ENCODE measurements at places on chromosomes 11 and 22. TPM values are rescaled to one million over a fixed set of nuclear protein-coding genes. Genes with fewer than 3 reads are reported as not detected.

SERHL2 gene
- polyA plus RNA-seq = 6.6 TPM

OR4C11 gene
- polyA plus RNA-seq = not detected

FDX1 gene
- polyA plus RNA-seq = 2.0 TPM

DNA sequence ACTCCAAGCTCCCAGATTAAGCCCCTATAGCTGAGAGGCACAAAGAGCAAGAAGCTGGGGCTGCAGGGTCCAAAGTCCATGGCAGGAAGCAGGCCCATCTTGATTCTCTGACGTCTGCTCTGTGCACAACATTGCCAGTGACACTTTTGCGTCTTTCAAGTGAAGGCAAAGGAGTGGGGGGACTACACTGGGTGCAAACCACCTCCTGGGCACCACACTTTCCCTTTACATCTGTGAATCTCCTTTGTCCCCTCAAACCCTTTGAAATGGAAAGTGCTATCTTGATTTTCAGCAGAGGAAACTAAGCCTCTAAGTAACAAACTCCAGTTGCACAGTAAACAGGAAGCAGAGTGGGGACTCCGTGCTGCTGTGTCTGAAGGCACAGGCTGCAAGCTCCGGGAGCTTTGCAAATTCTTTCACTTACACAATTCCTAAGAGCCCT is 428.0 kb downstream of the LARGE1 start:
- DNase-seq = no peak

GRCh38 chr11:74470526-74470925 is 3.2 kb upstream of the KCNE3 start:
- no peak for DNase-seq

DNA sequence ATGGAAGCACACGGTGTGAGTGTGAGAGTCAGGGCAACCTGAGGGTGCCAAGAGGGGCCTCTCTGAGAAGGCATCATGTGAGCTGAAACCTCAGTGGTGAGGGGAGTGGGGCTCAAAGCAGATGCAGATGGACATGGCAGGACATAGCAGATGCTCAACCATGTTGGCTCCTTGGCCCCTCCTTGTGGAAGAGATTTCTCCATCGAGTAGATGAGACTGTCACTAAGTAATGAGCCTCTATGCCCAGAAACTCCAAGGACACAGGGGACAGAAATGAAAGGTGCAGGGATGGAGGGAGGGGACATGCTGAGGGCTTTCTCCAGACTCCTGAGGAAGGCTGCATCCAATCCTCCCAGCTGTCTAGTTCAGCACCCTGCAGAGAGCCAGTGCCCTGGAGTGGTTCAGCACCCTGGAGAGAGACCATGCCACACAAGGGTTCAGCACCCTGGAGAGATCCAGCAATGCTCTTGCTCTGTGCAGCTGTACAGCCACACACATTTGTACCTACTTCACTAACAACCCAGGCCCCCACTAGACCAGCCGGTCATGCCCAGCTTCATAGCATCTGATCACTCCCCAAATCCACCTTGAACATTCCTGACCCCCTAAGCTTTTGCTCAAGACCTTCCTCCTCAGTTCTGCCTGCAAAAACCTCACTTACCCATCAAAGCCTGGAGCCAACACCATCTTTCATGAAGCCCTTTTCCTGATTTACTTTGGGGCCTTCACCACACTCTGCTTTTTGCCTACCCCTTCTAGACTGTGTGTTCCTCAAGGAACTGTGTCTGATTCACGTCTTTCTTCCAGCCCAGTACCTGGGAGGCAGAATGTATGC is 252.0 kb downstream of the CTTN start:
- DNase-seq = no peak

Data from BJ (cell line).